ENCODE measurements at places on chromosomes 13 and 19. TPM values are rescaled to one million over a fixed set of nuclear protein-coding genes. Genes with fewer than 3 reads are reported as not detected.

Gene HTR2A
- total RNA-seq, result not detected

Gene FAM32A
- total RNA-seq, result 93.2 TPM

Gene ERICH4
- total RNA-seq, result not detected

Gene CGB1
- not detected for total RNA-seq

- no peak for DNase-seq
Observed at GRCh38 chr19:3575260-3575741, 2.6 kb downstream of the HMG20B start.

Gene EDDM13
- not detected for total RNA-seq

- peak; percentile 29 for DNase-seq
Observed at GRCh38 chr19:33292595-33293254, 9.6 kb downstream of the CEBPA start.

DNA sequence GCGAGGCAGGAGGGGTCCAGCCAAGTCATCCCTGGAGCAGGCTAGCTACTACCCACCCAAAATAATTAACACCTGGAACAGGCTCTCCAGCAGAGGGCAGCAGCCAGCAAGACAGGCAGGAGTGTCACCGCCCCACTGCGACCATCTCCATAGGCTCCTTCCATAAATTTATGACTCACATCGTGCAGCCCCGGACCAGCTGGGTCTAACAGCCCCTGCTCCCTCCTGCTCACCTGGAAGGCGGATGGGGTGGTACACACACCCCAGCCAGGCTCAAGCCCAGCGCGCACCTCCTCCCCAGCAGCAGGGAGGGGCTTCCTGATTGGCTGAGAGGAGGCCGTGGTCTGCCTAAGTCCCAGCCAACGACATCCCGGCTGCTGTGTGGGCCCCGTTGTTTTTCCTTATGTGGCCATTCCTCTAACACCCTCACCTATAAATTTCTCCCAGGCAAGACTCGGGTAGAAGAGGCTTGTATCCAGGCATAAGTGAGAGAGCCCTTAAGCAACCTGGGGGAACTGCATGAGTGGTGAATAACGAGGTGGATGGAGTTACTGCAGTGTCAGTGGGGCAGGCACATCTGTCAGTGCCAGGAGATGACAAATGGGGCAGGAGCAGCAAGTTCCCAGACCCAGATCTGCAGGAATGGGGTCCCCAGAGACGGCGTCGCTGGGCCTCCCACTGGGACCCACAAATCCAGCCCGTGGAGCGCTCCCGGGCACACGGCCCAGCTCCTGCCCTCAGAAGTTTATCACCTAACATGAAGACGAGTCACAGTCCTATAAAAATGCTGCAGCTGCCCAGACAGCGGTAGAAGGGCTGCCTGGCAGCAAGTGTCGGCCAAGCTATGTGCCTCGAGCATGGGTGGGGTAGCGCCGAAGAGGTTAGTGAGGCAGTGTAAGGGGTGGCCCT, 43.1 kb downstream of the CEBPG start:
- peak; percentile 80 for DNase-seq

Gene PLPP2
- 2.6 TPM for total RNA-seq

DNA sequence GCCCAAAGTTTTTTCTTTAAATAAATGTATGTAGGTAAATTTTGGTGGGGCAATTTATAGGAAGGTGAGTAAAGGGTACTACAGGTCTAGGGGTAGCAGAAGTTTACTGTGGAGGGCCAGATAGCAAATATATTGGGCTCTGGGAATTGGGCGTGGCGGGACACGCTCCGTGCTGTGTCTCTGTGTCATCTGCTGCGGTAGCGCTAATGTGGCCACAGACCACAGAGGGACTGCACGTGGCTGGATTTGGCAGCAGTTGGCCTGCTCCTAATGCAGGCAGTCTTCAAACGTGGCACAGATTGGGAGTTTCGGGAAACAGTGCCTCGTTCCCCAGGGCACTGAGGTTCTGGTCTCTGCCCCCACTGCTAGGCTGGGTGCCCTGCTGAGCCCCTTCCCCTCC, 16.6 kb upstream of the MYDGF start:
- no peak for DNase-seq

- no peak for DNase-seq
Observed at GRCh38 chr13:57633950-57634838, 2.6 kb downstream of the PCDH17 start.

DNA sequence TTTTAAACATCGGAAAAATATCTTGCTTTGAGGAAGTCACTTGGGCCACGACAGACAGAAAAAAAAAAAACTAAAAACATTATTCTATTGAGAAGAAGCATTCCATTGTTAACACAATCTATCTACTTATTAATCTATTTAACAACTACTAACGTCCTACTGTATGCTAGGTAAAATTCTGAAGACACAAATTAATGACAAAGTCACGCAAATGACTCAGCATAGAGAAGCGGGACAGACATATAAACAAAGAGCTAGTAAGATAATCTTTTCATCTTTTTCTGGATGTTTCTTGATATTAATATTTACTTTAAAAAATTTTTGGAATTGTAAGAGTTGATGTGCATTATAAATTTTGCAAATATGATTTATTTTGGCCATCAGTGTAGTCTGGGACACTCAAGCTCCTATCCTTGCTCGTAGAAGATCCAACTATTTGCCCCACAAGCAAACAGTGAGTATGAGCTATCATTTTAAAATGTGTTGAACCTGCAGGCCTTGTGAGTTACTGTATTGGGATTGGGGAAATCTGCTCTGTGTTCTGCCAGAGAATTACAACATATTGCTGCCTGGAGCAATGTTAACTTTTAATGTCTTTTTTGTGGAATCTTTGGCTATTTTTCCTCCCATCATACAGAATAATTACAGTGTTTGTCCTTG, 109.1 kb downstream of the PCDH9 start:
- no peak for DNase-seq
